ENCODE measurements at places on chromosomes 3 and 15. TPM values are rescaled to one million over a fixed set of nuclear protein-coding genes. Genes with fewer than 3 reads are reported as not detected.

- no peak for DNase-seq
Measured at GRCh38 chr3:58005669-58006068, 2.6 kb upstream of the FLNB start.

GRCh38 chr15:34154725-34155204, 52.9 kb downstream of the PGBD4 start:
- DNase-seq = no peak

GRCh38 chr3:143471705-143472104, 352.1 kb downstream of the CHST2 start:
- no peak for DNase-seq

- peak; percentile 18 for DNase-seq
Measured at GRCh38 chr3:141915766-141916165, 39.3 kb downstream of the ATP1B3 start.

GRCh38 chr3:53254509-53255422, 1.1 kb downstream of the TKT start:
- DNase-seq = peak; percentile 63

- no peak for DNase-seq
Measured at GRCh38 chr15:26729030-26729429, 43.8 kb downstream of the GABRB3 start.

- DNase-seq = peak; percentile 79
Measured at GRCh38 chr3:157130467-157131251, 29.3 kb downstream of the CCNL1 start.

GRCh38 chr3:71195492-71195891, 388.0 kb downstream of the FOXP1 start:
- DNase-seq = peak; percentile 56

DNA sequence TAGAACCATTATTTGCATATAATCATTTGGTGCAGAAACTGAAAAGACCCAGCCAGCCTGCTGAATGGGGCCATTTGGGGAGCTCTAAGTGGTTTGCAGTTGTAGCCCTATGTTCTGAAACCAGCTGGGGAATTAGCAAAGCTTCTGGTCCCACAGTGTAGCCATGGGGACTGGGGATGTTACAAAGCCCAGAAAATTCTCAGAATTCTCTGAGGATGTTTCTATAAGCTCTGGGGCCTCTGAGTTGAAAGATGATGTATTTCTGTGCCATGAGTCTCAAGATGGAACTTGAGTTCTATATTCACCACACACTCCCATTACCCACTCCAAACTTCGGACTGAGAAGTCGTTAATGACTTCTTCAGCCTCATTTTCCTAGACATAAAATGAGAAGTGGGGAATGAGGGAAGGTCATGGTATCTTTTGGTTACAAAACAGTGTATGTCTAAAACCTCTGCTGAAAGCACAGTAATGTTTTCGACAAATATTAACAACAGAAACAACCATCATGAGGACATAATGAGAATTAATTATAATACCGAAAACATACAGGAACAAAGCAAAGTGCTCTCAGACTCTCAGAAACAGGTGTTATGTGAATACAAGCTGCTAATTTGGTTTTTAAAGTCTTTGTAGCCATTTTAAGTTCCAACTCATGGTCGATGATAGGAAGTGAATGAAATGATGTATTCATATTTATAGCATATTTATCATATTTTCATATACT, 89.4 kb downstream of the RFTN1 start:
- no peak for DNase-seq

DNA sequence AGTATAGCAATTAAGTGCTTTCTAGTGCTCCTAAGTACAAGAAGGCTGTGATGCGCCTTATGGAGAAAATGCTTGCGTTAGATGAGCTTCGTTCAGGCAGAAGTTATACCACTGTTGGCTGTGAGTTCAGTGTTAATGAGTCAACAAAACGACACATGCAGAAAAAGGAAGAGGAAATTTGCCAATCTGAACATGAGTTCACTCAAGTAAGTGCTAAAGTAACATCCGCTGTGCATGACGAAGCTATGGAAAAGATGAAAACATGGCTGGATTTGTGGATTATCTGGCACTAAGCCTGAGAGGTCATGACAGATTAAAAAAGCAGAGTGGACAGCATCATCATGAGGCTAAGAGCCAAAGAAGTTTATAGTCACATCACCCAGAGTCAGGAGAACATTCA, 36.9 kb downstream of the SH3BP5 start:
- no peak for DNase-seq

GRCh38 chr15:77029166-77030047, 34.5 kb downstream of the PSTPIP1 start:
- no peak for DNase-seq

DNA sequence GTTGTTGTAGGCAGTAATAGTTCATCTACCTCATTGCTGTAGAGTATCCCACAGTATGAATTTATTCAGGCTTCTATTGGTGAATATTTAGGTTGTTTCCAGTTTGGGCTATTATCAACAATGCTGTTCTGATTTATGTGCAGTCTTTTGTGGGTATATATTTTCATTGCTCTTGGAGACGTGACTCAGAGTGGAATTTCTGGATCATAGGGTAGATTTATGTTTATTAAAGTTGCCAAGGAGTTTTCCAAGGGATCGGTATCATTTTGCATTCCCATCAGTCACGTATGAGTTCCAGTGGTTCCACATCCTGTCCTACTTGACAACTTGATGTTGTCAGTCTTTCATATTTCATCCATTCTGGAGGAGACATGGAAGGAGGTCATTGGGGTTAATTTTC, 8.4 kb upstream of the HRH1 start:
- DNase-seq = no peak

GRCh38 chr3:172513488-172513887, 9.7 kb downstream of the TNFSF10 start:
- DNase-seq = no peak

DNA sequence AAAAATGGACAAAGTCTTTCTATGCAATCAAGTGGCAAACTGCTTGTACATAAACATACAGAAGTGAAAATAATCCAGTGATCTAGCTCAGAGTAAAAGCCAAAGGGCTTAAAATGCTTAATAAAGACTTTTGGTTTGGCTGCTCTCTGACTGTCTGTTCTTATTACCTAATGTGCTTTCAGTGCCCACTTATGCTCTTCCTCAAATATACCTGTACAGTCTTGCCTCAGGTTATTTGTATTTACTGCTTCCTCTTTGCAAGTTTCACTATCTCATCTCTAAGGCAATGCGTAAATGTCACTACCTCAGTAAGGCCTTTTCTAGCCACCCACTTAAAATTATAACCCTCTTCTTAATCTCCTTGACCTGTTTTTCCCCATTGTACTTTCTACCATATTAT, 171.8 kb downstream of the EPHA6 start:
- no peak for DNase-seq

DNA sequence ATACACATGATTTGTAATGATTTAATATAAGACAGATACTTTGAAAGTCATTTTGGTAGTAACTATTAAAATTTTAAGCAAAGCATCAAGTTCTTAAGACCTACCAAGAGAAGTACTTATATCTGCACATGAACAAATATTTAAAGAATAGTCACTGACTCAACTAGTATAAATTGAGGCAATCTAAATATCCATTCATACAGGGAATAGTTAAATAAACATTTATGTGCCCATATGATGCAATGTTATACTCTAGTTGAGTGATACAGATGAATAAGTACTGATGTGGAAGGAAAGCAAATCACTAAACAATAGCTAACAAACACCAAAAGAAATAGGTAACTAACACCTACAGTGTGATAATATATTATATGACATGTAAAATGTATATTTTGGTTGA, 527.7 kb downstream of the EPHA3 start:
- DNase-seq = no peak

- no peak for DNase-seq
Measured at GRCh38 chr15:27468151-27468591, 497.2 kb downstream of the GABRG3 start.

GRCh38 chr3:17771177-17772017, 29.0 kb upstream of the TBC1D5 start:
- no peak for DNase-seq

DNA sequence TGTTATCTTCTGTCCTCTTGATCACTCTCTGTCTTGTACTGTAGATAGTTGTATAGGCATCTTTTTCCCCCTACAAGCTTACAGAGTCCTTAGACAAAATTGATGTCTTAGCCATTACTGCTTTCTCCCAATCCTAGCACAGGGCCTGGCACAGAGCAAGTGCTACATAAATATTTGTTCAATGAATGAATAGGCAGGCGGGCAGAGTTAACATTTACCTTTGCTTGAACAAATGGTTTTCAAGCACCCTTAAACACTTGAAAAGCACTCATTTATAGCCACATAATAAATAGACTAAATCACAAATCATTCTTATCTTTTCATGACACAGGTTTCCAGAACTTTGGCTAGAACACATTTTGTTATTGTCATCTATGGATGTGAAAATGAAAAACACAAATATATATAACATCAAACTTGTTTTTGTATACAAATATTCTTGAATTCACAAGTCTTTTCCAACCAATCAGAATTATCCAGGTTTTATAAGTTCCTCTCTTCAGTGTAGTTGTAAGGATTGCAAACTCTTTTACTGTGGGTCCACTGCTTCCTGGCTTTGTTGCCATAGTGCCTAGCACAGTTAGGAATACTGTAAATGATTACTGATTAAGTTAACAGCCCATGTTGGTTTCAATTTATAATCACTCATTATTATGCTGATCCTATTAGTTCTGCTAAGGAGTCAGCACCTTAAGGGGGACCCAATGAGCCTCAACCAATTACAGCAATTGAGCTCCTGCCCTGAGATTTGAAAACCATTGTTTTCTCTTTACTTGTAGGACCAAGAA, 61.9 kb downstream of the ISL2 start:
- DNase-seq = peak; percentile 26

DNA sequence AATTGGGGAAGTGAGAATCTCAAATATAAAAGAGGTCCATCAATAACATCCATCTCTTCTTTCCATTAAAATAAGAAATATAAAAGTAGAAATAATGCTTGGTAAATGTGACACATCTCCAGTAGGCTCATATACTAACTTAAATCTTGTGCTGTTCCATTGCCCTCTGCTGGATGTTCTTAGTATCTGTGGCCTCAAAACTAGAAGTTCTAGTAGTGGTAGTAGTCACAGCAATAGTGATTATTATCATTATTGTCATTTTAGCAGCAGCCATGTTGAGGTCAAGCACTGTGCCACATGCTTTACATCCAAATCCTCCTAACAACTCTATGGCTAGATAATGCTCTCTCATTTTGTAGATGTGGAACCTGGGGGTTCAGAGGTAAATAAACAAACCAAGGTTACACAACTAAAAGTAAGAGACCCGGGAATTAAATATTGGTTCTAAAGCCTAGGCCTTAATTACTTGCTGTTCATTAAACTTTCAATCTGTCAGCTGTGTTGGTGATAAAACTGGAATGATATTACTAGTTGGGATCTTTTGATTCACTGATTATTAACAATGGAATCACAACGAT, 20.2 kb upstream of the BTLA start:
- DNase-seq = peak; percentile 52

DNA sequence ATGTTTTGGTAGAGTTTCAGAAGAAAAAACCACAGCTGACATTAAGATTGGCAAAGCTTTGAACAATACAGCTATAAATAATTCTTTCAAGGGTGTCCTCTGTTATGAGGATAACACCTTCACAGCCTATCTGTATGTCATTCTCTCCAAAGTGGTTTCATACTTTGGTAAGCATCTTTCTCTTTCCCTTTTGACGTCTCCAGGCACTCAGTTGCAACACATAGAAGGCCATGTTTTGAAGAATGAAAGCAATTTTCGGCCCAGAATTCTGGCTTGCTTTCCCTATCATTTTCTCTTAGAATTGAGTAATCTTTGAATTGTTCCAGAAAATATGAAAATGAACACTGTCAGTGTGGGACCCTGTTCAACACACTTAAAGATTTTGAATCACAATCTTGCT, 200.0 kb upstream of the CBLB start:
- no peak for DNase-seq

ZNF502 gene
- 16.8 TPM for polyA plus RNA-seq

BAHD1 gene
- 22.8 TPM for polyA plus RNA-seq

BSN gene
- polyA plus RNA-seq = 1.7 TPM

DNASE1L3 gene
- 9.2 TPM for polyA plus RNA-seq

SUSD5 gene
- 4.5 TPM for polyA plus RNA-seq

GTF2A2 gene
- polyA plus RNA-seq = 132 TPM

CRABP1 gene
- 32.3 TPM for polyA plus RNA-seq

GALNT15 gene
- 2.1 TPM for polyA plus RNA-seq

GOLGA8G gene
- 0.08 TPM for polyA plus RNA-seq

ZNF717 gene
- polyA plus RNA-seq = 27.5 TPM

DUOX1 gene
- 7.8 TPM for polyA plus RNA-seq

LRTM1 gene
- polyA plus RNA-seq = not detected

All from left kidney (tissue), 8 donors.